ENCODE measurements at places on chromosomes 11 and 22.
A peak's percentile ranks its signal among the peaks of the same experiment; 100 is the strongest.

DNA sequence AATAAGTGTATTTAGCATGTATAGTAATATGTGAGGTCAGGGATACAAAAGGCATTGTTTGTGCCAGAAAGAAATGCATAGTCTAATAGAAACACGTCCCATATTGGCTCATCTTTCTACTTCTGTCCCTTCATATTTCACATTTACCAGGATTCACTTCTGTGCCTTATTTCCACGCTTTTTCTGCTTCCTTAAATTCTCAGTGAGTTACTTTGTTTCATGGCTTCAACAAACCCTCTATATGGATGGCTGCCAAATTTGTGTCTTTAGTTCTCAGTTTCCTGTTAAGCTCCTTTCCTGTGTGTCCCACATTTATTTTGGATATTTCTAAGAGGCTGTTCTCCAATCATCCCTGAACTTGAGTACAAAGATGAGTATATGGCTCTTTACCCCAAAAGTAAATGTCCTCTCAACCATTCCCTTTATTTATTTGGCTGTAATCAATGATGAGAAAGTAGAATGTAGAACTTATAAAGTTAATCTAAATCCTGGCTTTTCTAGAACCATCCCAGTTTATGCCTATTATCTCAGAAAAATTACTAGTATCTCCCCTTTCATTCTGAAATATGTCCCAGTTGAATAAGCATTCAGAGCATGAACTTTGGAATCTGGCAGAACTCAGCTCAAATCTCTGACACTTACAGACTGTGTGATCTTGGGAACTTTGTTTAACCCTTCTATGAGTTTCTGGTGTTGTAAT lies 23.5 kb downstream of the OR8B12 start:
- DNase-seq: no peak

DNA sequence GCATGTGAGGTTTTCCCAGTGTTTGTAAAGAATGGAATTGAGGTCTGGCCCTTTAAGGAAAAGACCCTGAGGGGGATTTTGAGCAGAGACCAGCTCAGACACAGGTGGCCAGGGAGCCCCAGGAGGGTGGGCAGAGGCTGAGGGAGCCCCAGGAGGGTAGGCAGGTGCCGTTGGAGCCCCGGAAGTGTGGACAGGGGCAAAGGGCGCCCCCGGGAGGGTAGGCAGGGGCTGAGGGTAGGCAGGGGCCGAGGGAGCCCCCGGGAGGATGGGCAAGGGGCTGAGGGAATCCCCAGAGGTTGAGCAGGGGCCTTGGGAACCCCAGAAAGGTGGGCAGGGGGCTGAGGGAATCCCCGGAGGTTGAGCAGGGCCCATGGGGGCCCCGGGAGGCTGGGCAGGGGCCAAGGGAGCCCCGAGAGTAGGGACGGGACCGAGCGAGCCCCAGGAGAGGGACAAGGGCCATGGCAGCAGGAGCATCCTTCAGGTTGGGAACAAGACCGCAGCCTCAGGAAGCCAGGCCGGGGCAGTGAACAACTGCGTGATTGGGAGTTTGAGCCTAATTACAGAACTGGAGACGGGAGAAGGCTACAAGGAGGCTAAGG lies 292.0 kb downstream of the BRD1 start:
- DNase-seq: no peak

- DNase-seq: no peak
These were observed 1.7 kb downstream of the UVRAG start for GRCh38 chr11:75816561-75817239.

- DNase-seq: peak; percentile 45
These were observed 32.1 kb upstream of the SLC5A12 start for GRCh38 chr11:26753723-26754504.

- peak; percentile 83 for DNase-seq
These were observed 120.5 kb downstream of the CACNA1I start for GRCh38 chr22:39690881-39691605.

DNA sequence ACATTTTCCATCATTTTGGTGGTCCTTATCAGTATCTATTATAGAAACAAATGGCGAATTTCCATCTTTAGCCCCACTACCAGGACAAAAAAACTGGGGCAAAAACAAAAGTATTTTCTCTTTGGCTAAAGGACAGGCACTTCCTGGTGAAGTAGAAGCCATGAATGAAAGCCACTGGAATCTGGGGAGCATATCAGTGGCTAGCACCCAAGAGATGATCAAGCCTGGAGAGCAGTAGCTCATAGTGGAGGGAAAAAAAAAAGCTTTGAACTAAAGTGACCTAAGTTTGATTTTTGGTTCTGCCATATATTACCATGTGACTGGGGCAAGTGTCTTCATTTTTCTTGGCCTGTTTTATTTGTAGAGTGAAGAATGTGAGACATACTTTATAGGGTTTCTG lies 272.3 kb downstream of the GUCY1A2 start:
- DNase-seq: no peak

- peak; percentile 65 for DNase-seq
These were observed 26.9 kb downstream of the MACROD1 start for GRCh38 chr11:64139049-64139448.

- no peak for DNase-seq
These were observed 7.4 kb downstream of the SCARF2 start for GRCh38 chr22:20430101-20430719.

Data from SK-N-SH (cell line).